ENCODE measurements at places on chromosomes 5 and 9.
A peak's percentile ranks its signal among the peaks of the same experiment; 100 is the strongest.

DNA sequence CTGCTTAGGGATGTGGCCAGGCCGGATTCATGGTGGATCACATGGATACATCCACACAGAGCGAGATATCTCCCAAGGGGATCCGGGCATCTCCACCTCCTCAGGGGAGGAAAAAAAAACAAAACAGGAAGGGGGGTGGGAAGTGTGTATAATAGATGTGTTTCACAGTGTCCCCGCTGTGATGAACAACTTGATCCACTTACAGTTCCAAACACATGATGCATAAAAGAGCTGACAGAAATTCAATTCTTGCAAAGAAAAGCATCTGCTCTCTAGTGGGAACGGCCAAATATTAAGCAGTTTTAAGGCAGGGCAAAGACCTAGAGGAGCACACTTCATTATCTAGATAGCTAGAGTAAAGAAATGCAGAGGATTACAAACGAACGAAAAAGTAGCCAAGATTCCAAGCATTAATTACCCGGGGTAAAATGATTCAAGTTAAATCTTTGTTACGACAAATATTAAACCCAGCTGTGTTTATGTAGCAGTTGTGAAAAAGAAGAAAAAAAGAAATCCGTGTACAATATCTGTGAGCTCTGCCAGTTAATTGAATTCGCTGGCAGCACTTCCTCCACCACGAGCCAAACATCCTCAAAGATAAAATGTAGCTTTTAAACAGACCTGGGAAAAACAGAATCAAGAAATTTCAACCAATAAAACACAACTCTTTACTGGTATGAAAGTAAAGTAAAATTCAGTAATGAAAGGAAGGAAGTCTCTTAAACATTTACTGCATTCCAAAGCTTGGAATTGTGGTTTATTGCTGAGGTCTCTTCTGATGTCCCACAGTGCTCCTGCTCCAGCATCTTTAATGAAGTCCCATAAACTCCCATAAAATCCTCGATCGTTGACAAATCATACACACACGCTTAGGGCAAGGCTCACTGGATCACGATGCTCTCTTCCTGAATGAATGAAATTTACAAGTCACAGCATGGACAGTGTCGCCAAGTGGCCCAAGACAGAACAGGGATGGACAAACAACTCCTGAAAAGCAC lies 213.0 kb downstream of the CRB2 start:
- DNase-seq, result peak; percentile 56

- no peak for DNase-seq
Measured at GRCh38 chr9:80755586-80755985, 933.8 kb downstream of the TLE1 start.

DNA sequence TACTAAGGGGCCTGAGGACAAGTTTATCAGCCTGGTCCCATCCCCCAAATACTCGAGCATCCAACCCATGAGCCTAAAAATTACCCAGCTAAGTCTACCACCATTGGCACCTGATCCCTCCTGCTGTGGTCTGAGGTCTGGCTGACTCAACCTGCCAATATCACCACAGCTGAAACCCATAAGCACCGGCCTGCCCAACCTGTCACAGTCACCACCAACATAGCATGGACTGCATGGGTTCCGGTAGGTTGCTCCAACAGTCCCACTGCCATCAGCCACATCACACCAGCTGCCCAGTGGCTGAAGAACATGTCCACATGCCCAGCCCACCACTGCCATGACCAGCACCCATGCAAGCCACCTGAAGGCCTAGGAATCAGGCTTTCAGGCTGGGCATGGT lies 495.0 kb downstream of the PRELID2 start:
- no peak for DNase-seq

GRCh38 chr5:160169326-160169725 lies 50.1 kb upstream of the PWWP2A start:
- no peak for DNase-seq

- no peak for DNase-seq
Measured at GRCh38 chr5:168002116-168002515, 289.3 kb upstream of the WWC1 start.

Data from muscle of arm (tissue), 14 donors.